ENCODE measurements at places on chromosomes 3 and 15. TPM values are rescaled to one million over a fixed set of nuclear protein-coding genes. Genes with fewer than 3 reads are reported as not detected.

GRCh38 chr3:104368760-104369159, 997.9 kb upstream of the ALCAM start:
- DNase-seq: no peak

GRCh38 chr3:134627831-134628230, 23.0 kb downstream of the KY start:
- DNase-seq: no peak

DNA sequence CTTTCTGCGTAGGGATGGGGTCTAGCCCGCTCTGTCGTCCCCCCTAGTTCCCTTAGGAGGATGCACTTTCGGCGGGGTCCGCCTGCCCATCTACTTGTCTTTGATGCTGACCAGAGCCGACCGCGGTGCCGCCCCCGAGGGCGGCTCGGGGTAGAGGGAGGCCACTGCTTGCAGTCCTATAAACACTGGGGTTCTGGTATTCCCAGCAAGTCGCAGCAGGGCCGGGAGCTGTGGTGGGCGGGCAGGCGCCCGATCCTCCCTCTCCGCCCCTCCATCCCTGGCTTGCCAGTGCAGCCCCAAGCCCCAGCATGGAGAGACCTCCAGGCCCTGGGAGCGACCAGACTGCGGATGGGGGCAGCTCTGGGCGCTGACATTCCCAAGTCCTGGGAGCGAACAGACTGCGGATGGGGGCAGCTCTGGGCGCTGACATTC, 830 bp downstream of the SEMA4B start:
- DNase-seq: no peak

SKIL gene
- 74.4 TPM for total RNA-seq

- no peak for DNase-seq
Observed at GRCh38 chr3:52615166-52615565, 70.5 kb downstream of the PBRM1 start.

OIP5 gene
- 3.1 TPM for total RNA-seq

- no peak for DNase-seq
Observed at GRCh38 chr3:174377684-174378083, 481.4 kb upstream of the NAALADL2 start.

- no peak for DNase-seq
Observed at GRCh38 chr3:19739504-19739903, 194.5 kb downstream of the EFHB start.

FBXO45 gene
- 8.2 TPM for total RNA-seq

DNA sequence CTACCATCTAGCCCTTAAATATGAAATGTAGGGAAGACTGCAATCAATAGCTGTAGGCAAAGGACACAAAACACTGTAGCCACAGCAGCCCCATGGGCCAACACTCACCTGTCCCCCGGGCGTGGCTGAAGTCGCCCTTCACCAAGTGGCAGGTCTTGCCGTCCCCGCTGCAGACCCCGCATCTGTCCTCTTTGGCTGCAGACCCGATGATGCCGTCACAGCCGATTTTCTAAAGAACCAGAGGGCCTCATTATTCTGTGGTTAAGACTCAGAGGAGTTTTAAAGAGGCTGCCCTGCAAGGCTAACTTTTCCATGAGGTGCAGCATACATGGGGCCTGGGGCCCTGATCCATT, 245.6 kb downstream of the ADAMTS17 start:
- peak; percentile 60 for DNase-seq

ZBED2 gene
- total RNA-seq: not detected

DNA sequence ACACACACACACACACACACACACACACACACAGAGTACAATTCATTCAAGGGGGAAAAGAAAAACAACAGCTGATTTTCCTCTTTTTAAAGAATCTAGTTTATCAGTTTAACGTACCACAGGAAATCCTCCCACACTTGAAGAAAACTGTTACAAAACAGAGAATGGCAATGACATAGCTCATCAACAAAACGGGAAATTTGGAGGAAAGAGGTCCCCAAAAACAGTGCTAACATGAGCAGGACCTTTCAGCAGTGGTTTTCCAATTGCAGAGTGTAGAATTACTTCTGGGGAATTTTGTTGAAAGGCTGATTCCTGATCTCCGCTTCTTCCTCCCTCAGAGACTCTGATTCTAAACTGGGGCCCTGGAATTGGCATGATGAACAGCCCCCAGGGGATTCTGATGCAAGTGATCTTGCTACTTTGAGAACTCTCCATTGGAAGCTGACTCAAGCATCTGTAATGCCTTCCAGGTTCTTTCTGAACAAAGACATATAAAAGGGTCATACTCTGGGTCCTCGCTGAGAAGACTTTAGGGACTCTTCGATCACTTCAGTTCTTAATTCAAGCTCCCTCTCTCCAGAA, 442.6 kb upstream of the PROK2 start:
- no peak for DNase-seq

CPLX3 gene
- not detected for total RNA-seq

DNA sequence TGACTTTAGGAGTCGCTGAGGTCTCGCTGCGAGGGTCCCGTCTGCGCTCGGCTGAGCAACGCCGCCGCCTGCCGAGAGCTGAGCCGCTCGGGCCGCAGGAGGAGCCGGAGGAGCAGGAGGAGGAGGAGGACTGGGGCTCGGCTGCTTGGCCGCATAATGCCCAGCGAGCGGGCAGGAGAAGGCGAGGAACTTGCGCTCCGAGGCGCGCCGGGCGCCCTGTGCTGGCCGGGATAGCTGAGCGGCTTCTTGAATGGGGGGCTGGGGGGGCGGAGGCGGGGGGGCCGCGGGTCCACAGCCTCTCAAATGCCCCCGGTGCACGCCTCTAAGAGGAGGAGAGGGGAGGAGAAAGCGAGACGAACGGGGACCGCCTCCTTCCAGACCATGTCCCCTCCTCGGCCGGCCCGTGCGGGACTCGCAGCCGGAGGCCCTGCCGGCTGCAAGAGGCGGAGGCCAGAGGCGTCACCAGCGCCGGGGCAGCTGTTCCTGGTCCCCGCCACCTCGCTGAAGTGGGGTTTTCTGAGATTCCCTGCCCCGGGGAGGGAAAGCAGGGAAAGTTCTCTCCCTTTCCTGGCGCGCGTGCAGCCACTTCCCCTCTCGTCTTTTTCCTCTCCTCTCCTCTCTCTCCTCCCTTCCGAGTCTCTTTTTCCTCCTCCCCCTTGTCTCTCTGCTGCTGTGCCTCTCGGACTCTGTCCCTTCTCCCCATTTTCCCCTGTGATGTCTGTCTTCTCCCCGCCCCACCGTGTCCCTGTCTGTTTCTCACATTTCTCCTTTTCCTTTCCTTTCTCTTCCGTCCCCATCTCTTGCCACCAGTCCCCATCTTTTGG, at the start of gene ADAMTS9:
TSS of gene ADAMTS9 (minus strand) at position 220 of the 824 bp plus-strand sequence. CDS start 343 bp downstream, outside the sequence.
- peak; percentile 86 for DNase-seq

PKM gene
- 602 TPM for total RNA-seq

GRCh38 chr3:104907507-104907906, 459.2 kb upstream of the ALCAM start:
- no peak for DNase-seq

- no peak for DNase-seq
Observed at GRCh38 chr15:83973816-83974215, 261.8 kb upstream of the GOLGA6L4 start.

GRCh38 chr3:23319366-23320312, 116.5 kb downstream of the UBE2E2 start:
- no peak for DNase-seq

- DNase-seq: no peak
Observed at GRCh38 chr3:171028779-171029232, 2.3 kb upstream of the SLC2A2 start.

- DNase-seq: no peak
Observed at GRCh38 chr3:13300546-13301285, 119.4 kb downstream of the NUP210 start.

- no peak for DNase-seq
Observed at GRCh38 chr3:15808679-15809310, 11.0 kb upstream of the ANKRD28 start.

DNA sequence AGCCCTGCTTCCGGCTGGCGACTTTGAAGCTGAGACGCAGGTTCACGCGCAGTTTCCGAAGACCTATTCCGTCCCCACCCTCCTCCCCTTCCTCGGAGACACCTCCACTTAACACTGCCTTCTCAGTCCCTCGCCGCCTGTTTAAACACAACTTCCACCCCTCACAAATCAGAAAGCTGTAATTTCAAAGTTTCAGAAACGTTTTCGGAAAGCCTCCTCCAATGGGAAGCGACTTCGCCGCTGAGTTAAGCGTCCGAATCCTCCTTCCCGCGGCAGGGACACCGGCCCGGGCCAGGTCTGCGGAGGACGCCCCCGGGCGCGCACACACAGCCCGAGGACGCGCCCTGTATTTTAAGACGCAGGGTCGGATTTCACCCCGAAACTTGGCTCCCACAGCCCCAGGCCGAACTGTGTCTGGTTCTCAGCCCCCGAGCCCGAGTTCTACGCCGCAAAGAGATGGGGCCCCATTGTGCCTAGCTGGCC, 559 bp upstream of the LRRN1 start:
- no peak for DNase-seq

TM4SF4 gene
- not detected for total RNA-seq

- DNase-seq: no peak
Observed at GRCh38 chr3:169237201-169237600, 426.3 kb downstream of the MECOM start.

ALG1L2 gene
- total RNA-seq: 2.1 TPM

DNA sequence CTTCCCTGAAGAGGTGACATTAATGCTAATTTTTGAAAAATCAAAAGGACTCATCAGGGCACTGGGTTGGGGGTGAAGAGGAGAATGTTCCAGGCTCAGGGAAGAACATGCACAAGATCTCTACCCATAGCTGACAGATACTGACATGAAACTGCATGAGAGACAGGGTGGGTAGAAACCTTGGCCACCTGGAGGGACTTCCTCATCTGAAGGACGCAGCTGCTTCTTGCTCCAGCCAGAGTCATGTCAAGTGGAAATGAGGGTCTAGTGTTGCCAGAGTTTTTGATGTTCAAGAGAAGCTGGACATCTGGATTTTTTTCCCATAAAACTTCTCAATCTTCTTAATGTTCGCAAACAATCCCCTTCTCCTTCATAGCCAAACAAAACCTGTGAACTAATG, 29.7 kb downstream of the AMOTL2 start:
- DNase-seq: no peak

- DNase-seq: no peak
Observed at GRCh38 chr3:80357761-80358160, 590.0 kb upstream of the ROBO1 start.

- no peak for DNase-seq
Observed at GRCh38 chr15:101323793-101324523, 28.9 kb upstream of the SNRPA1 start.

DNA sequence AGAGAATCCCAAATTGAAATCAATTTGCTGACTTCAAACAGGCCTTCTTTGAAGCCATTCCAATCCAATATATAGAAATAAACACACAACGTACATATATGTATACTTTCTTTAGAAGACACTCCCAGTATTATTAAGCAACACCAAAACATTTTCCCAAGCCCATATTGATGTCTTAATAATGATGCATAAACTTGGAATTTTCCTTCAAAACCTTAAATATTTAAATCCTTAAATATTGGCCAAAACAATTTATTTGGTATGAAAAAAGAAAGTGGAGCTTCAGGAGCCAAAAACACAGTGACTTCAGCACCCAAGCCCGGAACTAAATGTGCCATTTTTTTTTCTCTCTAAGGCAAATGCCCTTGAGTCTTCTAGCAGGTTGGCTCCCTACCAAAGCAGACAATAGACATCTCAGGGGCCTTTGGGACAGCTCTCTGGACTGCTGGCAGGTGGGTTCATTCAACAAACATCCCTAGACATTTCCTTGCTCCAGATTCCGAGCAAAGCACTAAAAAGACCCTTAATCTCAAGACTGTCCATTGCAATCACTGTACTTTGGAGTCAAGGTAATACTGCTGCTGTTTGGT, 384.7 kb downstream of the NTRK3 start:
- no peak for DNase-seq

- no peak for DNase-seq
Observed at GRCh38 chr3:148197061-148197460, 500.6 kb upstream of the AGTR1 start.

GRCh38 chr3:116083683-116084082, 361.6 kb downstream of the LSAMP start:
- no peak for DNase-seq

GRCh38 chr3:20103731-20104130, 63.5 kb downstream of the KAT2B start:
- no peak for DNase-seq

B3GNT5 gene
- 20.6 TPM for total RNA-seq

GRCh38 chr3:185866555-185866954, 41.7 kb upstream of the IGF2BP2 start:
- DNase-seq: no peak

SRGAP3 gene
- 1.5 TPM for total RNA-seq

DNA sequence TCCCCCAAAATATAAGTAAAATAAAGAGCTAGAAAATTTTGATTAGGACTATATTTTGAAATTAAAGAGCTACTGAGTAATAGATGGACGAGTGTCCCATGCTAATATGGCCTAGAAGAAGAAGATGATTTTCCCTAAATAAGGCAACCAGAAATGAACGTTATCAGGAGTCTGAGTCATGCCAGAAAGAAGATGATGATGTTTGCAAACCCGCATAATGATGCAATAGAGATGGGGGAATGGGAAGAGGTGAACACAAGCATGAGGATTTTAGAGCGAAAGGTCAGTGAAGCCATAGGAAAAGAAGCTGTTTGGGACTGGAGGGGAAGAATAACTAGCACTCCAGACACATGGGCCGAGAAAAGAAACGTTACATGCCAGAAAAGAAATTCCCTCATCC, 71.7 kb downstream of the FGF12 start:
- DNase-seq: no peak

- DNase-seq: no peak
Observed at GRCh38 chr15:72912121-72912520, 128.6 kb upstream of the ADPGK start.

DNA sequence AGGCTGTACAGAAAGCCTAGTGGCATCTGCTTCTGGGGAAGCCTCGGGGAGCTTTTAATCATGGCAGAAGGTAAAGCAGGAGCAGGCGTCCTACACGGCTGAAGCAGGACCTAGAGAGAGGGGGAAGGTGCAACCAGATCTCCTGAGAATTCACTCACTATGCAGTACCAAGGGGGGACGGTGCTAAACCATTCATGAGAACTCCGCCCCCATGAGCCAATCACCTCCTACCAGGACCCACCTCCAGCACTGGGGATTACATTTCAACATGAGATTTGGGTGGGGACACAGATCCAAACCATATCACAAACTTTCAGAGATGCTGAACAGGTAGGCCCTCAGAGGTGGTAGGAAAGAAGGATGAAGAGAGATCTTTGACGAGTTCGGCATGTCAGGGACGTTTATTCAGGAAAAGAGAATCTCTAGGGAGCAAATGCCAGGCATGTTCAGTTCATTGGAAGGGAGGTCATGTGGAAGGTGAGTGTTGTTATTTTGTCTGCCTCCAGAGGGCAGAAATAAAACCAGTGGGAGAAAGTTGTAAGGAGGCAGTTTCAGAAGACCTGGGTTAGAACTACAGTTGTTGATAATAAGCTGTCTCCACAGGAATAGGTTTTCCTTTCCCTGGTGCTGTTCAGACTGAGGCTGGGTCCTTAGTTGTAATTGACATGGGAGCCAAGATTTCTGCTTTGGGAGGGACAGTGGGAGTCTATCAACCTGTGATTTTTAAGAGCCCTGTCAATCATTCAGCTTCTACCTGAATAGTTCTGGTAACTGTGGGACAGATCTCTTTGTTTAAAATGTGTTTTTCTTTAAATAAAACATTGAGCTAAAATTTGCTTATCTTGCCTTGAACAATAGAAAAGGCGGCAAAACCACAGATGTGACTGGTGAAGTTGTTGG, 4.3 kb upstream of the FNDC3B start:
- DNase-seq: no peak

CACNA2D3 gene
- total RNA-seq: 0.46 TPM

GOLGA8T gene
- 0.94 TPM for total RNA-seq
